Subcutaneous adipose tissue (tissue), 4 donors: ENCODE measurements at places on chromosomes 6 and 20. TPM values are rescaled to one million over a fixed set of nuclear protein-coding genes. Genes with fewer than 3 reads are reported as not detected.

Gene FRK
- total RNA-seq: 0.75 TPM

Gene KIF6
- total RNA-seq: 0.34 TPM

Gene SRMS
- total RNA-seq: not detected

Gene FRMD1
- total RNA-seq: 3.1 TPM

Gene HLA-DOA
- 2.1 TPM for total RNA-seq

Gene VEGFA
- total RNA-seq: 587 TPM

Gene DNAJC5
- total RNA-seq: 36.2 TPM

Gene IMPG1
- total RNA-seq: not detected

Gene BPIFB2
- total RNA-seq: not detected

Gene TRMT11
- total RNA-seq: 16.5 TPM
